ENCODE measurements at places on chromosomes 4 and X. TPM values are rescaled to one million over a fixed set of nuclear protein-coding genes. Genes with fewer than 3 reads are reported as not detected.

DNA sequence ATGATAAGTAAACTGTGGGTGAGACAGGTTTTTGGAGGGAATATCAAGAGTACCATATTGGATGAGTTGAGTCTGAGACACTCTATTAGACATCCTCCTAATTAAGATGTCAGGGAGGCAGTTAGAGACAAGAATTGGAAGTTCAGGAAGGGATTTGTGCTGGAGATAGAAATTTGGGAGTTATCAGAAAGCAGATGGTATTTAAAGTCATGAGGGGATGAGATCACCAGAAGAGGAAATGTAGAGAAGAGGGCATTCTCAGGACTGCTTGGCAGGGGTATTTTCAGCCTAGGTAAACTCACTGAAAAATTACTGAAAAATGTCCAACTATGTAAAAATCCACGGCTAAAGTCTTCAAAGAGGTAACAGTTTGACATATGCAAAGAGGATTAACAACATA is 161.6 kb upstream of the PGRMC2 start:
- no peak for DNase-seq
- no peaks in the 10 kb centered on the region for H3K4me1 ChIP-seq
- H3K27me3 ChIP-seq, result no peaks in the 10 kb centered on the region
- no peak overlapping the region for H3K27ac ChIP-seq
- no peak overlapping the region for H3K4me3 ChIP-seq

The SOWAHD gene
- total RNA-seq, result not detected

The AFAP1 gene
- 9.4 TPM for total RNA-seq

DNA sequence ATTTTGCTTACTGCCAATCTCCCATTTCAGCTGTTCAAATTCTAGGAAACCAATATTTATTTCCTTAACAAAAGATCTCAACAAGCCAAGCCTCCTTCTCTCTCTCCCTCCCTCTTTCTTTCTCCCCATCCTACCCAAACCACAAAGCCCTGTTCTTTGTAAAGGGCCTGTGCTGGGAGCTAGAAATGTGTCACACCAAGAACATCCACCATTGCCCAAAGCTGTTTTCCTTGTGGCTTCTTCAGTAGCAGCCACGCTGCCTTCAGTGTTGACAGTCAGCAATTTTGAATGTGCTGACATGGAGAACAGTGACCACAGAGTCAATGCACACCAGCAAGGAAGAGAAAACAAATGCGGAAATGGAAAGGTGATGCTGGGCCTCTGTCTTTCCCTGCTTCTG is 203.0 kb downstream of the MAML3 start:
- H3K27me3 ChIP-seq, result no peaks in the 10 kb centered on the region
- DNase-seq, result no peak
- no peak overlapping the region for H3K4me3 ChIP-seq
- H3K4me1 ChIP-seq, result peaks cover 27% of the 10 kb centered on the region

DNA sequence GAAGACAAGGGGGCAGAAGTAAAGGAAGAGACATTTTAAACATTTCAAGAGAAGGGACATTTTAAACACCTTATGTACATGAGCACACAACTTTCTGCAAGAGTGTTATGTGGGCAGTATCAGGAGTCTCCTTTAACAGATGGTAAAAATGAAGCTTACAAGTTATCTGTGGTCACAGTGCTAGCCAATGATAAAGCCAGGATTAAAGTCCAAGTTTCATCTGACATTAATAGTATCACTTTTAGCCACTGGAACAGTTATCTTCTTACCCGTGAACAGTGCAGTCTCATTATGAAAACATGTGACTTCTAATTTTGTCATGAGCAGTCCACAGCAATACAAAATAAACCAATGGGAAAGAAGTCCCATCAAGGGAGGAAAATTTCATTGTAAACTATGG is 627.9 kb upstream of the AGA start:
- H3K4me3 ChIP-seq, result no peak overlapping the region
- H3K27me3 ChIP-seq, result no peaks in the 10 kb centered on the region

The GPRASP2 gene
- total RNA-seq, result 10.1 TPM

The DKC1 gene
- total RNA-seq, result 55.9 TPM

GRCh38 chr4:146310319-146311021 is 96.1 kb downstream of the REELD1 start:
- no peaks in the 10 kb centered on the region for H3K4me1 ChIP-seq
- no peak overlapping the region for H3K27ac ChIP-seq
- no peak overlapping the region for H3K4me3 ChIP-seq
- H3K27me3 ChIP-seq, result no peaks in the 10 kb centered on the region

GRCh38 chrX:68932611-68933010 is 103.8 kb downstream of the EFNB1 start:
- H3K27ac ChIP-seq, result no peak overlapping the region
- no peaks in the 10 kb centered on the region for H3K36me3 ChIP-seq
- H3K4me3 ChIP-seq, result no peak overlapping the region
- H3K27me3 ChIP-seq, result no peaks in the 10 kb centered on the region
- no peaks in the 10 kb centered on the region for H3K4me1 ChIP-seq
- no peak for DNase-seq

GRCh38 chrX:130393451-130394074 is 8.1 kb upstream of the GPR119 start:
- H3K36me3 ChIP-seq, result no peaks in the 10 kb centered on the region
- H3K4me1 ChIP-seq, result no peaks in the 10 kb centered on the region
- no peak for DNase-seq
- H3K27me3 ChIP-seq, result no peaks in the 10 kb centered on the region
- no peak overlapping the region for H3K27ac ChIP-seq

GRCh38 chr4:139144161-139144859 is 32.7 kb downstream of the ELF2 start:
- H3K27me3 ChIP-seq, result no peaks in the 10 kb centered on the region
- DNase-seq, result no peak
- no peak overlapping the region for H3K27ac ChIP-seq
- H3K4me3 ChIP-seq, result no peak overlapping the region
- peaks cover 4% of the 10 kb centered on the region for H3K4me1 ChIP-seq

GRCh38 chr4:108512615-108513505 is 107.5 kb upstream of the RPL34 start:
- H3K4me1 ChIP-seq, result no peaks in the 10 kb centered on the region
- H3K27ac ChIP-seq, result no peak overlapping the region
- H3K27me3 ChIP-seq, result peaks cover 19% of the 10 kb centered on the region
- DNase-seq, result no peak
- no peak overlapping the region for H3K4me3 ChIP-seq

Measured in esophagus squamous epithelium (tissue), 5 donors.